ENCODE measurements at places on chromosomes 7 and 10. TPM values are rescaled to one million over a fixed set of nuclear protein-coding genes. Genes with fewer than 3 reads are reported as not detected.

DNA sequence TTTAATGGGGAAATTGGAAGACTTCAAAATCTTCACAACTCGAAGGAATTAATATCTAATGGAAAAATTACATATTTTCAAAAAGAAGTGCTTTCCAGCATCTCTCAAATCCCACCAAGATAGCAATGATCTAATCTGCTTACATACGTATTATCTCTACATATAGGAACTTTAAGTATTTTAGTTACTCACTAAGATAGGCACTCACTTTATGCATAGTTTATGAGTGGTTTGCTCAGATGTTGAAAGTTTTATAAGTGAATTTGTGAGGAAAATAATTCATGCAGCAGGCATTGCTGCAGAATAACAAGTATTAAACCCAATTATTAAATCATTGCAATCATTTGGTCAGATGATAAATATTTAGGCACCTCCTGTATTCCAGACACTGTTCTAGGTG lies 2.3 kb upstream of the CYTH3 start:
- DNase-seq, result no peak

DNA sequence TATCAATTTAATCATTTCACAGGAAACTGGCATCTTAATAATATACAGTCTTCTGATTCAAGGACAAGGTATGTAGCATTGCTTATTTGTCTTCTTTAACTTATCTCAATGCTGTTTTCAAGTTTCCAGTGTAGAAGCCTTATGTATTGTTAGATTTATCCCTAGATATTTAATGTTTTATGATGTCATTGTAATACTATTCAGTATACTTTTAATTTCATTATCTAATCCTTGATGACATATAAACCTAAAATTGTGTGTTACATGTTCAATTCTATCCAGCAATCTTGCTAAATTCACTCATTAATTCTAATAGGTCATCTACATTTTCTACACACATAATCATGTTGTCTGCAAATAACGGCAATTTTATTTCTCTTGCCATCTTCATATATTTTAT lies 126.3 kb upstream of the SEC61G start:
- DNase-seq, result no peak

GRCh38 chr10:83680470-83680891 lies 458.8 kb upstream of the GHITM start:
- DNase-seq, result no peak

GRCh38 chr7:23680414-23681405 lies 711 bp downstream of the FAM221A start:
- DNase-seq, result no peak

GRCh38 chr7:135186841-135187253 lies 16.3 kb upstream of the CYREN start:
- no peak for DNase-seq

- DNase-seq, result no peak
Measured at GRCh38 chr10:121462281-121462680, 136.0 kb downstream of the FGFR2 start.

DNA sequence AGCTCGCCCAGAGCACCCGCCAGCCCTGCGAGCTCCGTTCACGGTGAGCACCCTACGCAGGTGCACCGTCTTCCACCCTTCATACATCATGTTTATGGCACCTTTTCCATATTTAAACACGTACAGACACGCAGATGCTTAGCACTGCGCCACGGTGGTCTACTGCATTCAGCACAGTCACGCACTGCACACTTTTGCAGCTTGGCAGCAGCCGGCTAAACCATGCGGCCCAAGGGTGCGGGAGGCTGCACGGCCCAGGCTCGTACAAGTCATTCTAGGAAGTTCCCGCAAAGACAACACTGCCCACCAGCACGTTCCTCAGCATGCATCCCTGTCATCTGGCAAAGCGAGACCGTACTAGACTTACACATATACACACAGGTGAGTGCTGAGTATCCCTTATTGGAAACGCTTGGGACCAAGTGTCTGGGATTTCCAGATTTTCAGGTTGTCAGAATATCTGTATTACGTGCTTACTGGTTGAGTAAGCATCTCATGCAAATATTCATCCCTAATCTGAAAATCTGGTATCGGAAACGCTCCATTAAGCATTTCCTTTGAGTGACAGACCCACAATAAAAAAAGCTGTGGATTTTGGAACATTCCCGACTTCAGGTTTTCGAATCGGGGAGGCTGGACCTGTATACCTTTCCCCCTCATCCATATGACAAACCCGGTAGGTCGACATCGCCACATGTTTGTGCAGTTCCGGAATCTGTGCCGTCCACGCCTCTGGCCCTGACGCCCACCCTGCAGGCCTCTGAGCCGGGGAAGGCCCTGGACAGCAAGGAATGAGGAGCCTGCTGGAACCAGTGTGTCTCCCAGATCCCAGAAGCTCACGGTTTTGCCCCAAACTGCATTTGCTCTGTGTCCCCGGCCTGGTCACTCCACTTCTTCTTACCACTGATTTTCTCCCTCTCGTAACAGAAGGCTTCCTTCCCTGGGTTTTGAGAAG lies 222.2 kb downstream of the ELFN1 start:
- DNase-seq, result no peak

- DNase-seq, result no peak
Measured at GRCh38 chr10:119688033-119688508, 36.9 kb downstream of the BAG3 start.

DNA sequence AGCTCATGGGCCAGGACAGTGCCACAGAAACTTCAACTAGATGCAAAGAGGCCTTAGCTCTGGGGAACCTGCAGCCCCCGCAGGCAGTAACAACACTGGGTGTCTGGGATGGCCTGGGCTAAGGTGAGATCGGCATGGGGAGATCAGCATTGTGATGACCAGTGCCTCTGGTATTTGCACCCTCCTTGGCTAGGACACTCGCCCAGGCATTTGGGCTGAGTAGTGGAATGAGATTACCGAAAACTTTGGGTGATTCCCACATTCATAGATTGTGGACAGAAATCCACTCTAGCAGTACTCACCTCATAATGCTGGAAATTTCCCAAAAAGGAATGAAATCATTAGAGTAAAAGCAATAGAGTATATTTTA lies 70.6 kb upstream of the ZMIZ2 start:
- no peak for DNase-seq

- DNase-seq, result peak; percentile 78
Measured at GRCh38 chr10:33155720-33156638, 178.5 kb downstream of the NRP1 start.

DNA sequence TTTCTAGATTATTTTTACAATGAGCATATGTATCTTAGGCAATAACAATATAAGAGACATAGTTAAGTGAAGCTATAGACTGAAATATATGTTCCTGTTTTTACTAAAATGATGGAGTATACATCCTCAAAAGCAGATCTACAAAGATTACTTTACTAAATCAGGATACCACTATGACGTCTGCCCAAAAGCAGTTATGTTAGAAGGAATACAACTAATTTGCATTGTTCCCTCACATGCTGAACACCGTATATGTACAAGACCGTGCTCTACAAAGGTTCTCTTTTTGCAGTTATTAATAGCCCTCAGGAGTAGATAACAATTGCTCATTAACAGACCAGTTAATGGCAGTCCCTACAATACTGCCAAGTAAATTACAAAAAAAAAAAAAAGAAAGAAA lies 137.5 kb downstream of the CD36 start:
- no peak for DNase-seq

DNA sequence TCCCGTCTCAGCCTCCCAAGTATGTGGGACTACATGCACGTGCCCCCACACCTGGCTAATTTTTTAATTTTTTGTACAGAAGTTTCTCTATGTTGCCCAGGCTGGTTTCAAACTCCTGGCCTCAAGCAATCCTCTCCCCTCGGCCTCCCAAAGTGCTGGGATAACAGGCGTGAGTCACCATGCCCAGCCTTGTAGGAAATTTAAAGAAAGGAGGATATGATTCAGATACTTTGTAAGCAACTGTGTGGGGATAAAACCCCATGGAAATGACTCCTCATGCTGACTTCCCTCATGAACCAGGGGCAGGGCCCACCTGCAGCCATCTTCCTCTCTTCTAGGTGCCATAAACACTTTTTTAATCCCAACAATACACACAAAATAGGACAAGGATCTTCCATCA lies 50.2 kb downstream of the APBB1IP start:
- peak; percentile 32 for DNase-seq

DNA sequence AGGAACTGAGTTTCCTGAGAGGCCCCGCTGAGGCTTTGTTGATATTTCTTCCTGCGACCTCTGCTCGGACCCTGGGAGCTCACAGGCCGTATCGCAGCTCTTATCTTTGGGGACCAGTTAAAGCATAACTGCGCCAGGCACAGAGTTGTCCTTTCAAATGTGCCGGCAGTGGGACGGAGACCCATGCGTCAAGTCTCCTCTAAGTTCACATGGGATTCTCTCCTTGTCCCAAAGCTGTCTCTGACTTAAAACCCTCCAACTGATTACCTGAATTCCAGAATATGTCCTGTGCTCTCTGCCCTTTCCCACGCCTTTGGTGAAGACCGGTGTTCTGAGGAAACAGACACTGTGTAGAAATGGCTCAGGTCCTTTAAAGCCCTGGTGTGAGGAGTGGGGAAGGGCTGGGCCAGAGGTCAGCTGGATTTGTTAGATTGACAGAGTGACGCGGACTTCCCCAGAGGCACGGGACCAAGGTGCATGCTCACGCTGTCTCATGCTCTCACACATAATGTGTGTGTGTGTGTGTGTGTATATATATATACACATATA lies 169.8 kb downstream of the EGFR start:
- no peak for DNase-seq

- DNase-seq, result no peak
Measured at GRCh38 chr7:37832194-37832593, 16.2 kb upstream of the NME8 start.

DNA sequence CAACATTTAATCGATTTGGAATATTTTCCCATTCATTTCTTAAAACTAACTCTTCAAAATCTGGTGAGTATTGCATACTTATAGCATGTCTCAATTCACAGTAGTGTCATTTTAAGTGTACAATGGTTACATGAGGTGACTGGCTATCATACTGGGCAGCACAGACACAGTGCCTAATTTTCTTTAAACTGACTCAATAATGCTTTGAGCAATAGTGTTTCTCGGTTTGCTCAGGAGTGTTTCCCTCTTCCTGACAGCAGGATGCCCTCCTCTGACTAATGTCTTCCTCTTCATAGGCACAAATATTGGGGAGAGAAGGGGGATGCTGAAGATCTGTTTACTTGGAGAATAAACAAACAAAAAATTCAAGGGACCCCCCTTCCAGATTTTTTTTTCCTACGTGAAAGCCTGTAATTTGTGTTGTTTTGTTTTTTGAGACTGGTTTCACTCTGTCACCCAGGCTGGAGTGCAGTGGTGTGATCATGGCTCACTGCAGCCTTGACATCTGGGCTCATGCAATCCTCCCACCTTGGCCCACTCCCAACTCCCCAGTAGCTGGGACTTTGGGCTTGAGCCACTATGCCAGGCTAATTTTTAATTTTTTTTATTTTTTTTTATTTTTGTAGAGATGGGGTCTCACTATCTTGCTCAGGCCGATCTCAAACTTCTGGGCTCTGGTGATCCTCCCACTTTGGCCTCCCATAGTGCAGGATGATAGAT lies 2.2 kb downstream of the MRC1 start:
- DNase-seq, result no peak

DNA sequence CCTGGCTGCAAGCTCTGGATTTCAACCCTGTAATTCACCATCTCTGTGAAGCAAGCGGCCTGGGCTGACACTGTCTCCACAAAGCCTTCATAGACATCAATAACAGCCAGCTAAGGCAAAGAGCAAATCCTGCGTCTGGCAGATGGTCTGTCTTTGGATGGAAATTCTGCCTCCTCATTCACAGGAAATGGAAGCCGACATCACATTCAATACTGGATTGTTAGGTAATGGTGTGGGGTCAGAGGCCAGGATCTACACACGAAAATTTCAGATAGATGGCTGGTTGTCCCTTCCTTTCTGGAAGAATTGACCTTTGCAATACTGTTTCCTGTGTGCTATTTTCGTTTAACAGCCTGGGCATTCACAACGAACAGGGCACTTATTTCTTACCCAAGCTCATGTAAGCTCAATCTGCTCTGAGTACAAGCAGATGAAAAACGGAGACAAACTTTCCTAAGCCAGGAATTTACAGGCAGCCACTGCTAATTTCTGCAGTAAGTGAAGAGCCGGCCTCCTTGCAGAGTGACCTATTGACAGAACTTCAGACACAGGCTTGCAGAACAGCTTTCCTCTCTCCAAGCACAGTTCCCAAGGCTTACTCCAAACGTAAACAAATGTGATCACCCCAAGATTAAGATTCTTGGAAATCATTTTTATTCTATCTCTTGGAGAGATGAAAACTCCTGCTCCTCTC lies 3.1 kb upstream of the ADAM12 start:
- DNase-seq, result no peak

DNA sequence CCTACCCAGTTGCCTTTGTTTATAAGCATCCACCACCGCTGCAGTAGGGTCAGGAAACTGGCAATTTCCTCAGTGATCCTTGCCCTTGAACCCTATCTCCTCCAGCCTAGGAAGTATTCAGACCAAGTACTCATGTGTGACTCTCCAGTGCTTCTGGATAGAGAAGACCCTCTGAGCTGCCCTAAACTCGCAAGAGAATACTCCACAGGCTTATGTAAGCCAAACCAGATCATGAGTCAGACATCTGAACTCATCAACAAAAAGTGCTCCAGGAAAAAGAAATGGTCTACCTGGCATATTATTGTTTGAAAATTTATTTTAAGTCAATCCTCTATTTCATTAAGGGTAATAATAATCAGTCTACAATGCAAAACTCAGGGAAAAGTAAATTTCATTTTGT lies 101.3 kb downstream of the KAT6B start:
- no peak for DNase-seq

- peak; percentile 62 for DNase-seq
Measured at GRCh38 chr7:113086431-113086888, at the start of gene GPR85. GPR85 (minus strand) TSS chr7:113086827; CDS start chr7:113084721, 2,106 bp downstream.

DNA sequence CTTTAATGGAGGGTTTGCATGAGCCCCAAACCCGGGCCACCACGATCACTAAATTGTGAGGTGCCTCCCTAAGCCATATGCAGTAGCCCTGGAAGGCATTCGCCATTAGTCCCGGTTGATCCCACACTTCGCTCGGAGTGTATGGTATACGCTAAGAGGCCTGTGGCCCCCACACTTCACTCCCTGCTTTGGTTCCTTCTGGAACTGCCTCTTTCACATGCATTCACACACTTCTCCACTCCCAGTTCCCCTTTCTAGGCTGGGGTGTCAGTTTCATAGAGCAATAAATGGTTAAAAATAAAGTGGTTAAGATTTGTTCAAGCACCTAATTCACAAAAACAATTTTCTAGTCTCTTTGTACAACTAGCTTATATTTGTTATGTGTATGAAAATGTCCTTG lies 212.1 kb upstream of the KCND2 start:
- DNase-seq, result no peak

- no peak for DNase-seq
Measured at GRCh38 chr10:18400906-18401245, 250.5 kb downstream of the NSUN6 start.

- no peak for DNase-seq
Measured at GRCh38 chr10:66214721-66215404, 711.0 kb upstream of the LRRTM3 start.

GRCh38 chr10:81575036-81575435 lies 300.0 kb upstream of the NRG3 start:
- DNase-seq, result no peak

DGKI gene
- 1.8 TPM for total RNA-seq

LRRC61 gene
- not detected for total RNA-seq

EGR2 gene
- total RNA-seq, result 0.75 TPM

TRIM73 gene
- total RNA-seq, result 1.2 TPM

C10orf67 gene
- total RNA-seq, result 0.34 TPM

ADRB1 gene
- total RNA-seq, result not detected

ADAP1 gene
- 1.0 TPM for total RNA-seq

CRHR2 gene
- total RNA-seq, result not detected

CALN1 gene
- total RNA-seq, result not detected

INA gene
- total RNA-seq, result 1.0 TPM

UBE3C gene
- total RNA-seq, result 77.7 TPM

LRIT1 gene
- not detected for total RNA-seq

H2BK1 gene
- not detected for total RNA-seq

ADAM12 gene
- 7.1 TPM for total RNA-seq

XPNPEP1 gene
- 58.2 TPM for total RNA-seq

Measured in HFFc6 (cell line).